ENCODE measurements at places on chromosomes 1 and 21.

GRCh38 chr1:112576240-112576639 lies 42.7 kb downstream of the ST7L start:
- DNase-seq = no peak

DNA sequence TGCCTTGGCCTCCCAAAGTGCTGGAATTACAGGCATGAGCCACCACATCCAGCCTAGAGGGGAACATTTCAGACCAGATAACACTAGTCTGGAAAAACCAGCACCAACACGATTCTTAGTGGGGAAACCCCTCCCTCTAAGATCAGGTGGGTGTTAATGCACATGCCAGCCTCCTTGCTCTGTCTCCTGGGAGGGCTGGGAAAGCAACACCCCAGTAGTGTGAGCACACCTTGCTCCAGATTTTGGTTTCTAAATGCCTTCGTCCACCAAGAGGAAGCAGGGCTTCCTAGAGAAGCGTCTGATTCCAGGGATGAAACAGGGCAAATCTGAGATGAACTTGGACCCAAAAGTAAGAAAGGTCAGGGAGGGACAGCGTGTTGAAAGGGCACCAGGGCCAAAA lies 2.2 kb upstream of the KRTAP10-4 start:
- DNase-seq = no peak

DNA sequence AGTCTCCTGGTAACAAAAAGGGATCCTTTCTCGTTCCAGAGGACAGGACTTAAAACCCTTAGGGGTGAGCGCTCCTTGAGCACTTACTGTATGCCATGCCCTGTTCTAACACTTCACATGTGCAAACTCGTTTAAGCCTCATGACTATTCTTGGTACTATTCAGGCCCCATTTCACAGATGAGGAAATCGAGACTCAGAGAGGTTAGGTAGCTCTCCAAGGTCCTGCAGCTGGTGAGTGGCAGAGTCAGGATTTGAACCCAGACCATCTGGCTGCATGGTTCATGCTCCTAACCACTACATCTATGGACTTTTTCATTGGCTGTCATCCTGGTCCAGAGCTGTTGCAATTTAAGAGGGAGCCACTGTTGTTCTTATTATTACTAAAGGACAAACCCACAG lies 46.7 kb upstream of the WNT4 start:
- no peak for DNase-seq

GRCh38 chr21:43367296-43367695 lies 59.6 kb downstream of the SIK1 start:
- DNase-seq = no peak

DNA sequence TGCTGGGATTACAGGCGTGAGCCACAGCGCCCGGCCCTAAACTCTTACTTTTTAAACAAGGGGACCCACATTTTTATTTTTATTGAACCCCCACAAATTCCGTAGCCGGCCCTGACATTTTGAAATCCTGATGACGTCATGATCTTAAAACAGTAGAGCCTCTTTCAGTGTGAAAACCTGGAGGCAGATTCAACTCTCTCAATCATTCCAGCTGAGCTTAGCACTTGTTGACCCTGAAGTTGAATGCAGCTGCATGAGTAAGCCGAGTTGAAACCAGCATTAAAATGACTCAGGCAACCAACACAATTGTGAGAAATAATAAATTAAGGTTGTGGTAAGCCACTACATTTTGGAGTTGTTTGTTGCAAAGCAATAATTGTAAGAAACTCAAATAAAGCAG lies 93.9 kb upstream of the ADGRL4 start:
- DNase-seq = no peak

DNA sequence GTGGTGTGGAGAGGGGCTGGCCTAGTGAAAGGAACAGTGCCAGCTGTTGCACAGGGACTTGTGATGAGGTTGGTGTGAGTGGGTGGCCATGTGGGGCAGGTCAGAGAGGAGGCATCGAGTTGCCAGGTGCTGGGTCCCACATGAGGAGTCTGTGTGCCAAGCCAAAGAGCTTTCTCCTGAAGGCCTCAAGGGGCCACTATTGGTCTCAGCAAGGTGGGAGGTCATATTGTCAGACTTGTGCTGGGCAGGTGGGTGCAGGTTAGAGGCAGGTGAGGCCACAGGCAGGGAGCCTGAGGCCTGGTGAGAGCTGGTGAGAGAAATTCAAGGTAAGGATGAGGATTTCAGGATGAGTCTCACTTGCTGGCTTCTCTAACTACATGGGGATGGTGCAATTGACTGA lies 256.8 kb downstream of the DISC1 start:
- no peak for DNase-seq

DNA sequence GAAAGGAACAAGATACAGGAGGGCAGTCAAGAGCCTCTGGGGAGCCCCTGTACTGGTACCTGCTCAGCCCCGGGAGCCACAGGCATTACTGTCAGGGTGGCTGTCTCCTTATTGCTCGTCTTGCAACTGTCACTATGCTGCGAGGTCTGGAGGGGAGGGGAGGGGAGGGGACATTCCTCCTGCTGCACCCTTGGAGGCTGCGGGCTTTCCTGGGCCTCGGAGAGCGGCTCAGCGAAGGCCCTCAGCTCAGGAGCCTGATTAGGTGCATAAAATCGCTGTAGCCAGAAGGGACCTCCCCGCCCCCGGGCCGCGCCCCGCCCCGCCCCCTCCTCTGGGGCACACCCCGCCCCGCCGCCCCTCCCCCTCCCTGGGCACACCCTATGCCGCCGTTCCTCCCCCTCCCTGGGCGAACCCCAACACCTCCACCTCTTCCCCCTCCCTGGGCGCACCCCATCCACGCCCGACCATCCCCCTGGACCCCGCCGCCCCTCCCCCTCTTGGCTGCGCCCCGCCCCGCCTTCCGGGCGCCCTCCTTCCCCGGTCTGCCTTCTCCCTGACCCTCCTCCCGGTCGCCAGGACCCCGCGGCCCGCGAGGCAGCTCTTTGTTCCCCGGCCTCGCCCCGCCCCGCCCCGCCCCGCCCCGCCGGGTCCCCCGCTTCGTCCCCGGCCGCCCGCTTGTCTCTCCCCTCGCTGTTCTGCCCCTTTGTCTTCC lies 35.5 kb downstream of the CACHD1 start:
- DNase-seq = peak; percentile 37

GRCh38 chr1:109508001-109508872 lies 1.3 kb downstream of the AMIGO1 start:
- no peak for DNase-seq

- no peak for DNase-seq
These were observed 131.0 kb downstream of the CSMD2 start for GRCh38 chr1:34034036-34034435.

DNA sequence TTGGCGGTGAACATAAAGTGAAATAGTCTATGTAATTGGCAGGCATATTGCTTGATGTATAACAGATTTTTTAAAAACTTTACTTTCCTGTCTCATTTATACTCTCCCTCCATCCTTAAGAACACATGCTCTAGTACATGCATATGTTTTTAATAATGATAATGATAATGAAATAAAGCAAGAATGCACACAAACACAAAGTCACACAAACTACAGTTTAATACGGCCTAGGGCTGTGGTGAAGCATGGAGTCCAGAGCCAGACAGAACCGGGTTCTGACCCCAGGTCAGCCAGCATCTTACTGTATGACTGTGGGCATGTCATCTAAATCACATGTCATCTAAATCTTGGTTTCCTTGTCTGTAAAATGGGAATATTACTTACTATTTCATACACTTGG lies 324.9 kb upstream of the NFIA start:
- no peak for DNase-seq

- DNase-seq = no peak
These were observed 29.6 kb upstream of the SFPQ start for GRCh38 chr1:35222322-35223083.

- no peak for DNase-seq
These were observed 40.2 kb downstream of the PLXNA2 start for GRCh38 chr1:208203848-208204609.

GRCh38 chr1:203663294-203663693 lies 36.7 kb downstream of the ATP2B4 start:
- peak; percentile 42 for DNase-seq

DNA sequence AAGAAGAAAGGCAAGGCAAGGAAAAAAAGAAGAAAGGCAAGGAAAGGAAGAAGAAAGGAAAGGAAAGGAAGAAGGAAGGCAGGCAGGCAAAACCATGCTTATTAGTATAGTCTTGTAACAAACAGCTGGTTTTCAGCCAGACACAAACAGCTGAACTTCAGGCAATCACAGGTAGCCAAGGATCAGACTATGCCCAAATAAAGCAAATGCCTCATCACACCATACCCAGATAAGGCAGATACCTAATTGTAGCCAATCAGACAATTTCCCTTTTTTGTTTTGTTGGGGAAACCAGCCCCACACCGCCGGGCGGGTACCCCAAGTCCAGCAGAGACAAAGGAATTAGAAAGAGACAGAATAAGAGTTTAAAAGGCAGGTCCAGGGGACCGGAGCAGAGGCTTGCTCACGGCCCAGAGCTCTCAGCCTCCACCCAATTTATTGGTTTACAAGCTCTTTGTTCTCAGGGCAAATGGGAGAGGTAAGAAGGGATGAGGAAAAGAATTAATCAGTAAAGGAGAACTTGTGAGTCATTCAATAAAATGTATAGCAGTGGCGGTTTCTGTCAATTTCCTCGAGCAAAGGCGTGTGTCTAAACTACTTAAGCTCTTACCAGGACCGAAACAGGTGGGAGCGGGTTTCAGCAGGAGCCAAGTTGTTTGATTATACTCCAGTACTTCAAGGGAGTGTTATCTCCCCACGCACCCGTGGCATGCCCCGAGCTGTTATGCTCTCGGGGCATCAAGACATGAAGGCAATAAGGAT lies 886.8 kb downstream of the KCNT2 start:
- no peak for DNase-seq

DNA sequence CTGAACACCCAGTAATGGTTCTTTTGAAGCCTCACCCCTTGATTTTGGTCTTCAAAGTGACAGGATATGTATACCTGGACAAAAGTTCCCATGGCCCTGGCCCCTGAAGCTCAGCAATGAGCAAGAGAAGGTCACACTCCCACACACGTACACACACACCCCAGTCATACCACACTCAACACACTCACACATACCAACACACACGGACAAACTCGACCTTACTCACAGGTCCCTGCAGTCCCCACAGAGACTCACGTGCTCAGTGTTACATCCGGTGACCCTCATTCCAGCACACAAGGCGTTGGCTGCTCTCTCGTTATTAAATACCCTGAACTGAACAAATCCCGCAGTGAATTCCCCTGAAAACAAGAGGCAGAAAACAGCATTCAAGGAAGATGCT lies 5.9 kb downstream of the ITLN1 start:
- DNase-seq = peak; percentile 7

DNA sequence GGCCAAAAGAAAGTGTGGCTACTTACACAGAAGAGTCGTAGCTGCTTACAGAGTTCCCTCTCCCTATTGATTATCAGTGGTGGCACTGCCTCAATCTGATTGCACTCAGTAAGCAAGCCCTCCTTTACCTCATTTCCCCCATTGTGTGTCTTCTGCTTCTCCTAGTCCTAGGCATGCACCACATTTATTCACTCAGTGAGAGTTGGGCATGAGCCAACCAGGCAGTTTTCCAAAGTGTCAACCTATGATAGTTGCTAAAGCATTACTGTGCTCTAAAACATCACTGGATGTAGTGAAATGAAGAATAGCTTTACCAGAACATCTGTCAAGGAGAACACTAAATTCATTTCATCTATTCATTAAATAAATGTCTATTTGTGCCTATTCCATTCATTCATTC lies 19.3 kb downstream of the GJA5 start:
- no peak for DNase-seq

- DNase-seq = no peak
These were observed 17.0 kb upstream of the BSDC1 start for GRCh38 chr1:32411261-32411660.

GRCh38 chr1:51516649-51517158 lies 2.4 kb downstream of the EPS15 start:
- DNase-seq = no peak

DNA sequence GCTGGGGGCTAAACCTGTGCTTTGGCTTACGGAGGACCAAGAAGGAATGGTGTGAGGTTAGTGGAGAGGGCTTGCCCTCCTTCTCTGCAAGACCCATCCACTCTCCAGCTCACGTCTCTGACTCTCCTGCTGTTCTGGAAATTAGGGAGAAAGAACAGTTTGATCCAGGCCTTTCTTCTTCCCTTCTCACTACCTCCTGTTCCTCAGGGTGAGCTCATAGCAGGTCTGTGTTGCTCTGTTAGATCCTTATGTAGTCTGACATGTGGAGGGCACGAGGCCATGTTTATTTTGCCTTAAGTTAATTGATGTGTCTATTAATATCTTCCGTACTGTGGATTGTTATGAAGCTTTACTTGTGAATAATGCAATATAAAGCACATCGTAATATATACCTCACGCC lies 315.0 kb downstream of the GRIK1 start:
- DNase-seq = no peak

All from stimulated activated CD4-positive, alpha-beta T cell treated with anti-CD3 and anti-CD28 coated beads, Interleukin-1b, Interleukin-23, amount 100 ng/mL, for 48 hours (primary cell).